ENCODE measurements at places on chromosomes 1 and 21.

- peak; percentile 87 for DNase-seq
These were observed 2.2 kb downstream of the IER5 start for GRCh38 chr1:181090641-181091126.

GRCh38 chr1:202656057-202656456 is 54.2 kb downstream of the SYT2 start:
- DNase-seq, result peak; percentile 8

- no peak for DNase-seq
These were observed at the start of gene PTPN14 for GRCh38 chr1:214551436-214552173. TSS of gene PTPN14 (minus strand) at chr1:214551602. CDS start at chr1:214464803, 86,799 bp downstream.

DNA sequence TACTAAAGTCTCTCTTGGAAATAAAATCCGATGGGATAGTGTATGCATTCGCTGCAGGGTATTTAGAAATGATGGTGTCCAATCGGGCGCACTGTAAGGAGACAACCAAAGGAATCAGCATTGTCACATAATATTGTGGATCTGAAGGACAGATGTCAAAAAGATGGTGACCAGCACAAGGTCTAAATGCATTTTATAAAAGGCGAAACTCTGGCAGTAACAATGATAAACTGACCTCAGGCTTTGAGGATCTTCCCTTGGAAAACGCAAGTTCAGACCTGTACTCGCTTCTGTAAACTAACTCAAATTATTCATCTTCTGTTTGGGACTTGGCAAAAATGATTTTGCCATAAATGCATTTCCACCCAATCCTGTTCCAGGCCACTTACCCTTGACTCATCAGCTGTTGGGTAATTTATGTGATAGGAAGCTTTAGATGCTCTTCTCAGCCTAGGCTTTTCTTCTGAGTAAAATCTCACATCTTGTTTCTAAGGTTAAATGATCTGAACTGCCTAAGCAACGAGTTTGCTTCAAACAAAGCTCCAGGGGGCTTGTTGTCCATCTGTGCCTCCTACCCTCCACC is 33.8 kb downstream of the STPG1 start:
- DNase-seq, result no peak

- DNase-seq, result no peak
These were observed 8.8 kb upstream of the KLHL12 start for GRCh38 chr1:202935844-202936243.

- DNase-seq, result no peak
These were observed 1.8 kb downstream of the TRIM46 start for GRCh38 chr1:155175281-155175926.

DNA sequence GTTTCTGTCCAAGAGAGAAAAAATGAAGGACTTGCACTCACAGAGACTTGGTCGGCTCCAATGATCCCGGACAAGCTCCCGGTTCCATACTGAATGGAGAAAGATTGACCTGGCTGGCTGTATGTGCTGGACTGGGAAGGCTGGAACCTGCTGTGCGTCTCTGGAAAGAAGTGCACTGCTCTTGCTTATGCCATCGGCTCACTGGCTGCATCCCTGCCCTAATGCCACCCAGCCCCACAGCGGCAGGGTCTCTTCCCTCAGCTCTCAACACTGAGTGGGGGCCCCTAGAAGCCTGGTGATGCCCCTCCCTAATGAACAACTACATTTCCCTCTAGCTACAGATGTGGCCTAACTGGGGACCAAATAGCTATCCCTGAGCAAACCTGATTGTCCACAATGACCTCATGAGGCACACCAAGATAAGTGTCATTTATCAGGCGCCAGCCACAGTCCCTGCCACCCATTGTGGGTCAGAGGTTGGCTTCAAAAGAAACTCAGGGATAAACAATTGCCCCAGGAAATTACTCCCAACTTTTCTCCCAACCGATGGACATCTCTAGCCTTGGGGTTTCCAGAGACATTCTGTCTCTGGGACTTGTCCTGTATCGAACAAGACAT is 2.6 kb downstream of the CTSE start:
- peak; percentile 65 for DNase-seq

DNA sequence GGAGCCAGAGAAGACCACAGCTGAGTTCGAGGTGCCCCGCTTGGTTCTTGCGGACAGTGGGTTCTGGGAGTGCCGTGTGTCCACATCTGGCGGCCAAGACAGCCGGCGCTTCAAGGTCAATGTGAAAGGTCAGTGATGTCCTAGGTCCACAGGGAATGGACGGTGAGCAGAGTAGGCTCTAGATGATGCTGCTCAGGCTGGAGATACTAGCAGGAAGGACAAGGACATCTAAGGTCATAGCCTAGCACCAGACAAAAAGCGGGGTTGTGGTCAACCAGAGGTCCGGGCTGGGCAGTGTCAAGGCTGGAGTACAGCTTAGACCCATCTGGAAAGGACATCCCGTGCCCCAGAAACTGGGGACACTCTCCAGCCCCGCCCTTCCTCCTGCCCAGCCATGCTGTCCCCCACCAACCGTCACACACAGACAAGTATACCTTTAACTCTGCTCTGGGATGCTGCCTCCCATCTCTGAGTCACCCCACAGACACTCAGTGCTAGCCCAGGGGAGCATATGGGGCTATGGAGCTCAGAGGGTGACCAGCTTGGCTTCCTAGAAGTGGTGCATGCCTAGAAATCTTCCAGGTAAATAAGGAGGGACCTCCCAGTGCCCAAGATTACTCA is 8.7 kb downstream of the TIE1 start:
- no peak for DNase-seq

GRCh38 chr1:154838988-154839387 is 31.1 kb downstream of the KCNN3 start:
- DNase-seq, result no peak

DNA sequence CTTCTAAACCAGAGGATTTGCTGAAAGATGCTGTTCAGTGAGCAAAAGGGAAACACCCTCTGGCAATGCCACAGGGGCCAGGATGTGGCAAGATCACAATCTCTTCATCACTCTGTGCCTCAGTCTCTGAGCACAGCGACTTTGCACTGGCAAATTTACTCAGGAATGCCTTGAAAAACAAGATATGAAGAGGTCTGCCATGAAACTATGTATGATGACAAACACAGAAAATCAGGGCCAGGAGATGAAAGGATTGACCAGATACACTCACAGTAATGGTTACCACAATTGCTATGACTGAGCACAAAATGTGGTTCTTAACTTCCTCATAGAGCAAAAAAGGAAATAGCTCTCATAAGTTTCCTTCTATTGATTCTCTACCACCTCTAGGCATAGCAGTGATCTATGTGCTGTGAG is 5.8 kb downstream of the TTC13 start:
- DNase-seq, result peak; percentile 18

GRCh38 chr1:116554924-116555323 is 15.9 kb downstream of the CD58 start:
- DNase-seq, result no peak

GRCh38 chr21:35075546-35075945 is 26.4 kb upstream of the RUNX1 start:
- DNase-seq, result no peak

DNA sequence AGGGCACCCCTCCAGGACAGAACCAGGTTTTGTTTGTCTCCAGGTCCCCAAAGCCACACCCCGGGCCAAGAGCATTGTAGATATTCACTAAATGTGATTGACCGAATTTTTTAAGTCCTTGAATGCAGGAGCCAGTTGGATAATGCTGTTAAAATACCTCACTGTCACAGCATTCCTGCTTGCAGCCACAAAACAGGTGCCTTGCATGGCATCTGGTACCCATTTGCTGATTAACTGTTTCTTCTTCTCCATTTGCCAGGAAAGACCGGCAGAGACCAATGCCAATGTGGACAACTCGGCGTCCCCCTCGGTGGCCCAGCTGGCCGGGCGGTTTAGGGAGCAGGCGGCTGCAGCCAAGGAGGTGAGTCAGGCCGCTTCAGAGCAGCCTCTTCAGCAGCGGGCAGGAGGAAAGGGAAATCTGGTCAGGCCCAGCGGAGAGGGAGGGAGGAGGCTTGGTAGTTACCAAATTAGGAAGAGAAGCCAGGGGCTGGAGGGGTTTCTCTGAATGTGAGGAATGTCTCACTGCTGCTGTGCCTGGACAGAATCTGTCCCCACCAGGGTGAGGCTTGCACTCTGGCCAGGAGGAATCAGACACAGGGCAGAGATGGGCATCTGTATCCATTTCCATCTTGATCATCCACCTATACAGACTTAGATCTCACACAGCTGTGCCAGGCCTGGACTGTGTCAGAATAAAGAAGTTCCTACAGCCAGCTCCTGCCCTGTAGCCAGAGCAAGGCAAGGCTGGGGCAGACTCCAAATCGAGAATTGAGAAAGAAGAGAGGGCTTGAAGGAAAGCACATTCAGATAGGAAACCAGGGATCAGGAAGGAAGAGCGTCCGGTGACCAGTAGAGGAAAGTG is 37.9 kb upstream of the MPZL1 start:
- no peak for DNase-seq

GRCh38 chr1:110672001-110672752 is 2.6 kb downstream of the KCNA3 start:
- DNase-seq, result no peak

GRCh38 chr1:154813846-154814505 is 56.1 kb downstream of the KCNN3 start:
- no peak for DNase-seq

- no peak for DNase-seq
These were observed 250.3 kb upstream of the SGIP1 start for GRCh38 chr1:66283622-66284041.

DNA sequence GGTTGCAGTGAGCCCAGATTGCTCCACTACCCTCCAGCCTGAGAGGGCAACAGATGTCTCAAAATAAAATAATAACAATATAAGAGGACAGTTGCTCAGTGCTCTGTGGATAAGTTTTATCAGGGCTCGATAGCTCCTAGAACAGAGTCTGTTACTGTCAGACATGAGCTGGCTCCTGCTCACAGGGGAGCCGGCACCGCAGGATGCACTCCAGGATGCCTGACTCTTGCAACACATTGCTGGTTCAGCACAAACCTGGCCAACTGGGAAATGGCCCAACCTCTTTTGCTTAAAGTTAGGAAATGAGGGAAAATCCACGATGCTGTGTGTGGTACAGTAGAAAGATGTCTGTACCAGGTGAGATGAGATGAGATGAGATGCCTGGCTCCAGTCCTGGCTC is 5.8 kb upstream of the CTSE start:
- DNase-seq, result peak; percentile 19

DNA sequence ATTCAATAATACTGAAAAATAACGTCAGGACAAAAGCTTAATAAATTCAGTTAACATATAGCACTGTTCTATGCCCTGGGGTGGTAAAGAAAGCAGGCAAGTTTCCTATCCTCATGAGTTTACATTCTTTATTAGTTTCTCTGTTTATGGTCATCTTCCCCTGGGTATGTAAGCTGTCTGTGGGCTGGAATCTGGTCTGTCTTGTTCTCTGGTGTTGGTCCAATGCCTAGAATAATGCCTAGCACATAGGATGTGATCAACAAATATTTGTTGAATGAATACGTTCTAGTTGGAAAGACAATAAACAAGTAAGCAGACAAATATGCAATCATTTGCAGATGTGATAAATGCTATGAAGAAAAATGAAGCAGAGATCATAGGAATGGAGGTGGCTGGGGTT is 7.2 kb upstream of the IGSF3 start:
- DNase-seq, result no peak

DNA sequence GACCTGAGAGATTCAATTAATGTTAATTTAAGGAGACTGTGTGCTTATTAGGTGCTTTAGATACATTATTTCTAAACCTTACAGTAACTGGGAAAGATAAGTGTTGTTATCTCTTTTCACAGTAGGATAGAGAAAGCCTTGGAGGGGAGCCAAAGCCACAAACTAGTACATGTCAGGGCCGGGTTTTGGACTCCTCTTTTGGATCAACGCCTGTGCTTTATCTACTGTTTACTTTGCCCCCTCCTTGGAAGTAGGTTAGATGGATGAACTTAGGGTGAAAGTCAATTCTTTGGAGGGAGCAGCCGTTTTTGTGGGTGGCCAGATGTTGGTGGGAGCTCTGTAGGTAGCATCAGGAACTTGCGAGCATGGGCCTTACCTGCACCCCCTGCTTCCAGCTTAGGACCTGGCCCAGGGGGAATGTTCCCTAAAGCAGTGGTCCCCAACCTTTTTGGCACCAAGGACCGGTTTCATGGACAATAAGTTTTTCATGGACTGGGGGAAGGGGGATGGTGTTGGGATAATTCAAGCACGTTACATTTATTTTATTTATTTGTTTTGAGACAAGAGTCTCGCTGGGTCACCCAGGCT is 1.7 kb downstream of the HHAT start:
- DNase-seq, result peak; percentile 70

All from erythroblast (primary cell).